Naive thymus-derived CD4-positive, alpha-beta T cell (primary cell): ENCODE measurements at places on chromosomes 7 and 10. TPM values are rescaled to one million over a fixed set of nuclear protein-coding genes. Genes with fewer than 3 reads are reported as not detected.

The SPDYE1 gene
- not detected for total RNA-seq

The ECHDC3 gene
- 0.20 TPM in 1 of 2 replicates, not detected in the other for total RNA-seq

The PPIF gene
- total RNA-seq: 73.3 TPM

The FGFR2 gene
- total RNA-seq: 0.88 TPM

The CLDN4 gene
- total RNA-seq: not detected
